Thyroid gland (tissue), 4 donors: ENCODE measurements at places on chromosomes 1 and 21. TPM values are rescaled to one million over a fixed set of nuclear protein-coding genes. Genes with fewer than 3 reads are reported as not detected.

The FAM78B gene
- 4.7 TPM for total RNA-seq

The KCNA3 gene
- total RNA-seq: 0.78 TPM

The JAM2 gene
- total RNA-seq: 10.5 TPM

The CD101 gene
- 0.79 TPM for total RNA-seq

The MCOLN2 gene
- total RNA-seq: 1.1 TPM

The OR10J1 gene
- not detected for total RNA-seq

DNA sequence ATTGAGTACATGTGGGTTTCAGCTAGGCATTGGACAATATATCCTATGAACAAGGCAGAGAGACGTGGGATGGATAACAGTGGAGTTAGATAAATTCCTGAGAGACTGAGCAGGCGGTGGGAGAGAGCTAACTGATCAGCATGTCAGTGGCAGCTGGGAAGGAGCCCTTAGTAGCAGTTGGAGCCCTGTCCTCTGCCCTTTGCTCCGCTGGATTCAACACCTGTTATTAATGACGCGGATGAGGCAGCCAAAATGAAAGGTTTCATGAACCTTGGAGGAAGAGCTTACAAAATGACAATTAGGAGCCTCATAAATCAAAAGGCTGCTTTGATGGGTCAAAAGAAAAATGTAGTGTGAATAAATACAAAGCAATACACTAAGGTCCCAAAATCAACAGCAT, 16.1 kb downstream of the UBIAD1 start:
- no peak overlapping the region for H3K27ac ChIP-seq
- no peak for DNase-seq
- H3K4me3 ChIP-seq: no peak overlapping the region
- H3K27me3 ChIP-seq: no peaks in the 10 kb centered on the region

- H3K27me3 ChIP-seq: no peaks in the 10 kb centered on the region
- H3K36me3 ChIP-seq: no peaks in the 10 kb centered on the region
- no peak for DNase-seq
- no peaks in the 10 kb centered on the region for H3K4me1 ChIP-seq
These were observed 19.0 kb upstream of the SSBP3 start for GRCh38 chr1:54425152-54425584.

DNA sequence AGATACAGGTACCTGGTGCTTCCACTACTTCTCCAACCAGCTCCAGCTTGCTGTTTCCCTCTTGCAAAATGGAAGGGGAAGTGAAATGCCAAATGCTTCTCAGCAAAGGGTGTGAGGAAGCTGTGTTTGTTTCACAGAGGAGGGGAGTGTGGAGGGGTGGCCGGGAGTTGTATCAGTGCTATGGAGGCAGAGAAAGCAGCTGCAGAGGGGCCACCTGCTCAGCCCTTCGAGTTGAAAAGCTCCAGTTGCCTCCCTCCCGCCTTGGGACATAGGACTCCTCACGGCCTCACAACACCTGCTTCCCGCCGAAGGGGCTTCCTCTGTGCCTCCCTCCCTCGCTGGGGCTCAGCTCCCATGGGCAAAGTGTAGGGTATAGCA, 12.1 kb upstream of the LINGO4 start:
- no peak overlapping the region for H3K27ac ChIP-seq
- no peaks in the 10 kb centered on the region for H3K4me1 ChIP-seq
- no peaks in the 10 kb centered on the region for H3K27me3 ChIP-seq
- H3K4me3 ChIP-seq: no peak overlapping the region
- no peak for DNase-seq

GRCh38 chr1:34354367-34354766, 177.7 kb downstream of the C1orf94 start:
- H3K4me1 ChIP-seq: no peaks in the 10 kb centered on the region
- no peaks in the 10 kb centered on the region for H3K36me3 ChIP-seq
- no peak for DNase-seq
- no peaks in the 10 kb centered on the region for H3K27me3 ChIP-seq

DNA sequence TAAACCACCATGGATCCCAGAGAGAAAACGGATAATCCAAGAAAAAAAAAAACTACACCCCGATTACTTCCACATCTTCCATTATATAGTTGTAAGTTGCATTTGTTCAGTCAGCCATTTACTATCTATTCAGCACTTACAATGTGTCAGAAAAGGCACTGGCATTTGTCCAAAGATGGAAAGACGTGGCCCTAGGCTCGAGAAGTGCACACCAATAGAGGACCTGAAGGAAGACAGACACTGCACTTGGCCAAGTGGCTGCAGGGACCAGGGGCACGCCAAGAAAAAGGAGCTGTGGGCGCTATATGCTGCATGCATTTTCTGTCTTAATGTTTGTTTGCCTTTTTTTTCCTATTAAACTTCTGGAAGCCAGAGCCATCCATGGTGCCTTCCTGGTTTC, 45.2 kb upstream of the LYST start:
- DNase-seq: no peak
- no peak overlapping the region for H3K4me3 ChIP-seq

DNA sequence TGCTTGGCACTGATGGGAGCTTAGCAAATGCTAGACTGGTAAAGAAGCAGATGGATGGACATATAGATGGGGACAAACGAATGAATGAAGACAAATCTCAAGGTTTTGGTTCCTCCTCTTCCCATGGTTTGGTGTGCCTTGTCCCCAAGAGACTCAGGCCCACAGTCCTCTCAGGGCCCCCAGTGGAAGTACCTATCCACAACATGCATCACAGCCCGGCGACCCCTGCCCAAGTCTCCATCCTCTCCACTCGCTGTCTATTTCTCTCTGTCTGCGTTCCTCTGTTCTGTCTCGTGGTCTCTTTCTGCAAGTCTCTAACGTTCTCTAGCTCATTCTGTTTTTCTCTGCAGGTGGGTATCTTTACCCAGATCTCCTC, 85.8 kb downstream of the GLIS1 start:
- no peak overlapping the region for H3K27ac ChIP-seq
- H3K4me1 ChIP-seq: no peaks in the 10 kb centered on the region
- DNase-seq: no peak
- no peaks in the 10 kb centered on the region for H3K36me3 ChIP-seq

DNA sequence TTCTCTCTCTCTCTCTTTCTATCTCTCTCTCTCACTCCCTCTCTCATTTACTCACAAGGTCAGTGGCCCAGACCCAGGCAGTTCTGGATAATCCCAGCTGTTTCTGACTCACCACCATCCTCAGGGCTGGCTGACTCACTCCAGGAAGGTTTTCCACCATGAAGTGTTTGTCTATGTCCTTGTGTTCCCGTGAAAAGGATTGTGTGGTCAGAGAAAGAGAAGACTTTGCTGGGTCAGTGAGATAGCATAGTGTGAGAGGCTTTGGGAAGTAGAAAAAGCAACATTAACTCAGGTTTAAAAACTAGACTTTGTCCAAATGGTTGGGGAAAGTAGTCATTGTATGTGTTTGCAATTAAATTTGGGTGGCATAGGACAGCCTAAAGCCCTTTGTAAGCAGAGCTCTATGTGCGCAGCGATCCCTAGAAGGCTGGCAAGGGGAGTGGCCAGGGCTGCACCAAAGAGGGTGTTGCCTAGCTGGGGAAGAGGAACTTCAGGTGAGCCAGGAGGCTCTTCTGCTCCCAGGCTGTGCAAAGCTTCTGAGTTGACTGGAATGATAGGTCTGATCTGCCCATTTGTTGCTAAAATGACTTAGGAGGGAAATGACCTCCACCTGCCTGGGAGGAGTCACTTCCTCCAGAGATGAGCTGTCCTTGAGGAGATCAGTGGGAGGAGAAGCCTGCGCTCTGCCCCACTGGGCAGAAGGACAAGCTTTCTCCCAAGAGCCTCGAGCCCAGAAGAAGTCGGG, 4.9 kb upstream of the CAPN2 start:
- H3K27me3 ChIP-seq: no peaks in the 10 kb centered on the region
- H3K36me3 ChIP-seq: no peaks in the 10 kb centered on the region
- peak; percentile 74 for DNase-seq
- peaks cover 24% of the 10 kb centered on the region for H3K4me1 ChIP-seq
- H3K27ac ChIP-seq: peak overlapping the region; percentile 79

GRCh38 chr1:100931716-100932115, 35.8 kb downstream of the SLC30A7 start:
- no peak overlapping the region for H3K27ac ChIP-seq
- no peaks in the 10 kb centered on the region for H3K36me3 ChIP-seq
- H3K27me3 ChIP-seq: no peaks in the 10 kb centered on the region

DNA sequence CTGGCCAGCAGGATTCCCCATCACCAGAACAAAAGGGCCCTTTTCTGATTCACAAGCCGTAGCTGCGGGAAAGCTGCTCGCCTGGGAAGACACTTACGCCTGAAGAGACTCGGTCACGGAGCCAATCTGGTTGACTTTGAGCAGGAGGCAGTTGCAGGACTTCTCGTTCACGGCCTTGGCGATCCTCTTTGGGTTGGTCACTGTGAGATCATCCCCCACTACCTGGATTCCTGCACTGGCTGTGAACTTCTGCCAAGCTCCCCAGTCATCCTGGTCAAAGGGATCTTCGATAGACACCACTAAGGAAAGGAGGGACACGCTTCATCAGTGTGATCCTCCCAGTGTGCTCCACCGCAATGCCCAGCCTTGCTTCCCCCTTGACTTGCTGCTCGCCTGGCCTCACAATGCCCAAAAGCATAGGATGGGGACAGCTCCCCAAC, 14.7 kb downstream of the ENO1 start:
- no peak for DNase-seq
- H3K36me3 ChIP-seq: peaks cover 89% of the 10 kb centered on the region
- no peaks in the 10 kb centered on the region for H3K27me3 ChIP-seq
- H3K4me1 ChIP-seq: peaks cover 10% of the 10 kb centered on the region
- no peak overlapping the region for H3K27ac ChIP-seq

DNA sequence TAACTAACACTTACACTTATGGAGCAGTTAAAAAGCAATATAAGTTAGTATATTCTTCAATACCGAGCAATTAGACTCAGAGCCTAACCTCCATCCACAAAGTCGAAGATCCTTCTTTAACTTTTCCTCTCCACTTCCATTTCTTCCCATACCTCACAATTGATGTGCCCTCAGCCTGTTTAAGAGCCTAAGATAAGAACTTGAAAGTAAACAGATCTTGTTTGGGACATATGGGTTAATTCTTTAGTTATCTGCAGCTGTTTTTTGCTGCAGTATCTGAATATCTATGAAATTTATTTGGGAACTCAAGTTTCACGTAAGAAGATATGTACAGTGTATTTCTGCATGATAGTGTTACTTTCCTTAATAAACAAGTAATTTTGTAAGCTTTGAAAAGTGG, 51.5 kb downstream of the MIGA1 start:
- H3K36me3 ChIP-seq: no peaks in the 10 kb centered on the region
- peak overlapping the region; percentile 95 for H3K27ac ChIP-seq
- peaks cover 53% of the 10 kb centered on the region for H3K4me1 ChIP-seq
- H3K4me3 ChIP-seq: no peak overlapping the region
- no peaks in the 10 kb centered on the region for H3K27me3 ChIP-seq
- no peak for DNase-seq

- no peaks in the 10 kb centered on the region for H3K27me3 ChIP-seq
These were observed 805 bp downstream of the ATG4C start for GRCh38 chr1:62784509-62785365.

GRCh38 chr21:27379354-27379753, 412.5 kb upstream of the ADAMTS5 start:
- no peak for DNase-seq
- no peaks in the 10 kb centered on the region for H3K36me3 ChIP-seq
- H3K4me3 ChIP-seq: no peak overlapping the region
- H3K4me1 ChIP-seq: no peaks in the 10 kb centered on the region
- H3K27me3 ChIP-seq: no peaks in the 10 kb centered on the region
- no peak overlapping the region for H3K27ac ChIP-seq

GRCh38 chr21:39350094-39351005, 1.5 kb upstream of the HMGN1 start:
- H3K4me3 ChIP-seq: peak overlapping the region; percentile 64
- peaks cover 5% of the 10 kb centered on the region for H3K4me1 ChIP-seq
- H3K27ac ChIP-seq: no peak overlapping the region
- no peaks in the 10 kb centered on the region for H3K27me3 ChIP-seq
- no peak for DNase-seq
- no peaks in the 10 kb centered on the region for H3K36me3 ChIP-seq

DNA sequence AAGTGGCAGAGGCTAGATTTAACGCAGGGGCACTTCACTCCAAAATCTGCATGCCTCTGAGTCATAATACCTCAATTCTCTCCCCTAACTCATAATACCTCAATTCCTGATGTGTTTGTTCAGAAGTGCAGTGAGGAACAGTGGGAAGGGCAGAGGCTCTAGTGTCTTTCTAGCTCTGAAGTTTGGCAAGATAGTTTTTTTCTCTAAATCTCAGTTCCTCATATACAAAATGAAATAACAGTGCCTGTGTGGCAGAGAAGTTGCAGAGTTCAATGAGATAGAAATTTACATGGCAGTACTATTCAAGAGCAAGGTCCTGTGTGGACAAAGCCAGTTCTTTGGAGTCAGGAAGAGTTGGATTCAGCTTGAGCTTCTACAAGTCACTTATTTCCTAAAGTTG, 9.8 kb downstream of the JUN start:
- peak overlapping the region; percentile 86 for H3K27ac ChIP-seq
- H3K36me3 ChIP-seq: no peaks in the 10 kb centered on the region
- peaks cover 20% of the 10 kb centered on the region for H3K4me1 ChIP-seq
- no peak overlapping the region for H3K4me3 ChIP-seq
- DNase-seq: no peak

- H3K27me3 ChIP-seq: no peaks in the 10 kb centered on the region
- no peak overlapping the region for H3K4me3 ChIP-seq
- peaks cover 5% of the 10 kb centered on the region for H3K36me3 ChIP-seq
These were observed 5.5 kb downstream of the TADA1 start for GRCh38 chr1:166870584-166870983.

DNA sequence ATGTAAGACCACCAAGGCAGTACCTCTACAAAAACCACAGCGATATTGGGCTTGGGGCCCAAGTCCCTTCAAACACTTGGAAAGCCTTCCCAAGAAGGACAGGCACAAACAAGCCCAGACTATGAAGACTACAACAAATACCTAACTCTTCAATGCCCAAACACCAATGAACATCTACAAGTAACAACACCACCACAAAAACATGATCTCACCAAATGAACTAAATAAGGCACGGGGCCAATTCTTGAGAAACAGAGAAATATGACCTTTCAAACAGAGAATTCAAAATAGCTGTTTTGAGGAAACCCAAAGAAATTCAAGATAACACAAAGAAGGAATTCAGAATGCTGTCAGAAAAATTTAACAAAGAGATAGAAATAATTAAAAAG, 86.8 kb downstream of the COL24A1 start:
- H3K4me1 ChIP-seq: no peaks in the 10 kb centered on the region
- H3K27ac ChIP-seq: no peak overlapping the region
- no peaks in the 10 kb centered on the region for H3K27me3 ChIP-seq
- H3K4me3 ChIP-seq: no peak overlapping the region
- DNase-seq: no peak

- no peak for DNase-seq
- no peak overlapping the region for H3K27ac ChIP-seq
- H3K27me3 ChIP-seq: no peaks in the 10 kb centered on the region
- H3K4me1 ChIP-seq: no peaks in the 10 kb centered on the region
These were observed 37.5 kb upstream of the WLS start for GRCh38 chr1:68269637-68270430.
